ENCODE measurements at places on chromosomes 3 and 15.

- DNase-seq, result peak; percentile 61
Measured at GRCh38 chr15:80404057-80404760, at the start of gene ARNT2. Gene ARNT2, plus strand, starts transcription at chr15:80404382. Its CDS starts 134 bp downstream, at chr15:80404516.

- no peak for DNase-seq
Measured at GRCh38 chr3:27471923-27472550, 12.1 kb downstream of the SLC4A7 start.

- peak; percentile 63 for DNase-seq
Measured at GRCh38 chr3:151316267-151316991, at the start of gene GPR87. Gene GPR87, minus strand, starts transcription at chr3:151316820. Its CDS starts 16,720 bp downstream, at chr3:151300100.

DNA sequence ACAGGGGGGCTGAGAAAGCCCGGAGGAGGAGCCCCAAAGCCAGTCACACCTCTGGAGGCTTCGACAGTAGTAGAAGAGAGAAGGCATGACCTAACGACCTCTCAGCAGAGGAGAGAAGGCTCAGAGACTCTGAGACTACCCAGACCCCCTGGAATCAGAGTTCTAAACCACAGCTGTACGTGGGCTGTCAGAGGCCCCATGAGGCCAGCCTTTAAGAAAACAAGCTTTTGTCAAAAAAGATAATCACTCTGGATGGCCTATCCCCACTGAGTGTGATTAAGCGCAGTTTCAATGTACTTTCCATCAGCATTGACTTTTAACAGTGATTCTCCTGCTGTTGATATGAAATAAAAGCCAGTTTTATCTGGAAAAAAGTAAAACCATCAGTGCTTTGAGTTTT lies 330.3 kb downstream of the CLSTN2 start:
- DNase-seq, result no peak
